ENCODE measurements at places on chromosomes 13 and 19. TPM values are rescaled to one million over a fixed set of nuclear protein-coding genes. Genes with fewer than 3 reads are reported as not detected.

RXFP2 gene
- total RNA-seq, result not detected

SLC25A15 gene
- 10.6 TPM for total RNA-seq

IGFL2 gene
- total RNA-seq, result not detected

GNG7 gene
- total RNA-seq, result 0.58 TPM

KEAP1 gene
- total RNA-seq, result 78.1 TPM

KATNAL1 gene
- total RNA-seq, result 7.1 TPM

FCHO1 gene
- 1.9 TPM for total RNA-seq

ATP4B gene
- 0.09 TPM for total RNA-seq

NCAN gene
- total RNA-seq, result not detected

BEST2 gene
- not detected for total RNA-seq

EPSTI1 gene
- total RNA-seq, result 10.5 TPM

NLRP7 gene
- not detected for total RNA-seq

CYP2F1 gene
- not detected for total RNA-seq

LSR gene
- total RNA-seq, result not detected

CERS1 gene
- total RNA-seq, result 2.0 TPM

TEX101 gene
- not detected for total RNA-seq

MAMSTR gene
- 3.8 TPM for total RNA-seq

GPC5 gene
- not detected for total RNA-seq

ZNF296 gene
- total RNA-seq, result 3.1 TPM

PPP1R37 gene
- 28.3 TPM for total RNA-seq

CATSPERD gene
- not detected for total RNA-seq

APOE gene
- 813 TPM for total RNA-seq

SHC2 gene
- total RNA-seq, result 5.5 TPM

TBXA2R gene
- total RNA-seq, result 1.4 TPM

IFNL2 gene
- not detected for total RNA-seq

GNG8 gene
- total RNA-seq, result not detected

HSH2D gene
- total RNA-seq, result not detected

SH2D3A gene
- not detected for total RNA-seq

CEACAM3 gene
- total RNA-seq, result not detected

TMEM59L gene
- total RNA-seq, result 14.5 TPM

CDC42EP5 gene
- total RNA-seq, result 101 TPM

MEGF8 gene
- total RNA-seq, result 32.7 TPM

All from pericardium fibroblast (primary cell).